T-cell (primary cell): ENCODE measurements at places on chromosomes 2 and 18. TPM values are rescaled to one million over a fixed set of nuclear protein-coding genes. Genes with fewer than 3 reads are reported as not detected.

DNA sequence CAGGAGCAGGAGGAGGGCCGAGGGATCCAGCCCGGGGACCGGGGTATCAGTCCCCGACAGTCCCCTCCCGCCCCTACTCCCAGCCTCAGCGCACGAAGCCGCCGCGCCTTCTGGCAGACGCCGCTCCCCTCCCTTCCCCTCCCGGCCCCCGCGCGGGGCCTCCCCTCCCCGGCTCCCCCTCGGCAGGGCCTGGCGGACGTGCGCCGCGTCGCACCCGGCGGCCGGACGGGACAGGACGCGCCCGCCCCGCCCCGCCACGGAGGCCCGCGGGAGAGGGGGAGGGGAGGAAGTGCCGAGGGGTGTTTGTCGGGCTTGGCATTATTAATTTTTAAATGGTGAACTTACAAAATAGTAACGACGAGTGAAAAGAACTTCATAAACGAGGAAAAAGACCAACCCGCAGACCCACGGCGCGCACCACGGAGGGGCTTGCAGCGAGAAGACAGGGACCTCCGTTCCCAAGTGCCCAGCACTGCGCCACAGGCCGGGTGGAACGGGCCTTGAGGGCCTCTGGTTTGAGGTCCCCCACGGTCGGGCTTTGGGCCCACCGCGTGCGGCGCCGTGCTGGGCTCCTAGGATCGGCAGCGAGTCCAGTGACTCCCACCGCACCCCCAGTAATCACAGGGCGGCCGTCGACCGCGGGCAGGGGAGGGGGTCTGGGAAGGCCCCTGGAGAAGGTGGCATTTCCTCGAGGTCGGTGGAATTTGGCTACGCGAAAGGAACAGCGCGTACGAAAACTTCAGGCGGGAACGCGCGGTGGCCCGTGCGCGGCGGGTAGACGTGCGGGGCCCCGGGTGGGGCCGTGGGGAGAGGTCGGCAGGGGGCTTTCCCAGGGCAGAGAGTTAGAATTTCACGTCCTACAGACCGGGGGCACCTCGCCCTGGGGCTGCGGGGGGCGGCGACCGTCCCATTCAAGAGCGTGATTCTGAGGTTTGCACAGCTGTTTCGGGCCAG is 954 bp upstream of the CTDSP1 start:
- peak; percentile 57 for DNase-seq

GRCh38 chr2:402721-403120 is 114.8 kb upstream of the ALKAL2 start:
- no peak for DNase-seq

DNA sequence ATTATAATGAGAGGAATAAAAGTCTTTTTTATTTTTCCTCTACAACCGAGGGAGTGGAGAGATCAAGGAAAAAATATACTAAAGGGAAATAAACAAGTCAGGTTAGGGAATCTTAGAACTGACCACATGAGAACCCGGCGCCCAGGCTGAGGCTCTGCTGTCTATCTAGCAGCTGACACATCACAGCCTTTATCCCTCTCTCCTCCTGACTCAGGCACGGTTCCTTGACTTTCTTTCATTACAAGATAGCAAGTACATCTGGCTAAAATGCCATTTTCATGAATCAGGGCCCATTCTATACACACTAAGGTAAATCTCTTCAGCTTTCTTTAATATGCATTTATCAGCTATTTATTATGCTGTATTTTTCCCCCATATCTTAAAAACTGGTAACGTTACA is 296.0 kb downstream of the TMX3 start:
- no peak for DNase-seq

DNA sequence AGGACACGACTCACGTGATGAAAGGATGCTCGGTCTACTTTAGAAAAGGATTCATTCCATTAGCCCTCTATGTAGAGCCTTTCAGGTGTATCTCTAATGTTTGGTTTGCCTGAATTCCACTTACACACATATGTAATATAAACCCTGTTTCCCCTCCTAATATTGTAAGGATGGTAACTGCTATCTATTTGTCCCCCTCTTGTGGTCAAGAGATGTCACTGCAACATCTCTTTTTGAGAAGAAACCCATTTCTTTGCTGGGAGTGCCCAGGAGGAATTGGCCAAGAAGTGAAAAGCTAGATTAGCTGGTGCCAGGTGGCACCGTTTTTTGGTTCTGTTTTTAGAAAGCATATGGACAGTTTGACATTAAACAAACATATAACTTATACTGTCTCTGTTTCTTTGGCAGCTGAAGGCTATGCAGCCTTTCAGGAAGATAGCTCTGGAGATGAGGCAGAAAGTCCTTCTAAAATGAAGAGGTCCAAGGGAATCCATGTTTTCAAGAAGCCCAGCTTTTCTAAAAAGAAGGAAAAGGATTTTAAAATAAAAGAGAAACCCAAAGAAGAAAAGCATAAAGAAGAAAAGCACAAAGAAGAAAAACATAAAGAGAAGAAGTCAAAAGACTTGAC is 41.2 kb downstream of the RALBP1 start:
- DNase-seq = no peak

The NFATC1 gene
- 58.1 TPM for total RNA-seq

The SERPINB4 gene
- not detected for total RNA-seq
